Breast epithelium (tissue), 4 donors: ENCODE measurements at places on chromosomes 3 and 15. TPM values are rescaled to one million over a fixed set of nuclear protein-coding genes. Genes with fewer than 3 reads are reported as not detected.

- DNase-seq: no peak
Measured at GRCh38 chr3:150945226-150946032, 27.1 kb downstream of the CLRN1 start.

- no peak for DNase-seq
Measured at GRCh38 chr3:185866555-185866954, 41.7 kb upstream of the IGF2BP2 start.

DNA sequence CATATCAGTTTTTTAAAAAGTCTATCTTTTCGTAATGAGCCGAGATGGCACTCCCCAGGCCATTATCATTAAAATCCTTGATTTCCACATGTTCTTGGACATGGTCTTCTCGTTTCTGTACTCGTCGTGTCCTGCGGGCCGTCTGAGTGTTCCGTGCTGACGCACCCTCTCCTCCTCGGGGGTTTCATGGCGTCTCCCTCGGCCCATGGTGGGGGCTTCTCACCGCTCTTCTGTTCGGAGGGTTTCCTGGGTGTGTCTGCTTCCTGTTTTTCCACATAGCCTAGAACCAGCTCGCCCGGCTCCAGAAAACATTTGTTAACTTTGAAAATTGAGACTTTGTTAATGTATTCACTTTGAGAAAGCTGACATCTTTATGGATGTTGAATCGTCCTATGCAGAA is 92.7 kb downstream of the VGLL4 start:
- DNase-seq: peak; percentile 36

GRCh38 chr3:168096210-168096652 is 507 bp upstream of the GOLIM4 start:
- no peak for DNase-seq

C3orf70 gene
- total RNA-seq: 4.8 TPM
